ENCODE measurements at places on chromosomes 2 and 18.

DNA sequence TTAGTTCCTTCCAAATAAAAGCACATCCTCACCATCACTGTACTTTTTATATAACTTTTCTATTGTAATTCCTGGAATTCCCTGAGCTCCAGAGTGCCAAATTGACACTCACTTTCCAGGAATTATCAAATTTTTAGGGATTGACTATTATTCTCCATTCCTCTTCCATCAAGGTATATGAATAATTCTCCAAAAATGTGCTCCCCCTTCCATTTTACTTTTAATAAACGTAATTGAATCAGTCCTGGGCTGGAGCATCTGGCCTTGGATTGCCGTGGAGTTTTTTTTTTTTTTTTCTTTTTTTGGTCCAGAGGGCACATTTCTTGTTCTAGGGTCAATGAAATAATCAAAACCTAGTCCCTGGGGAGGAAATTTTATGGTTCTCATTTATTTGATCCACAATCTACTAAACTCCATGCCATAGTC is 304.3 kb downstream of the CDCA7 start:
- DNase-seq: no peak

GRCh38 chr18:61844726-61845125 is 48.1 kb downstream of the RNF152 start:
- DNase-seq: no peak

- no peak for DNase-seq
These were observed 311.6 kb upstream of the NRP2 start for GRCh38 chr2:205370726-205371125.

DNA sequence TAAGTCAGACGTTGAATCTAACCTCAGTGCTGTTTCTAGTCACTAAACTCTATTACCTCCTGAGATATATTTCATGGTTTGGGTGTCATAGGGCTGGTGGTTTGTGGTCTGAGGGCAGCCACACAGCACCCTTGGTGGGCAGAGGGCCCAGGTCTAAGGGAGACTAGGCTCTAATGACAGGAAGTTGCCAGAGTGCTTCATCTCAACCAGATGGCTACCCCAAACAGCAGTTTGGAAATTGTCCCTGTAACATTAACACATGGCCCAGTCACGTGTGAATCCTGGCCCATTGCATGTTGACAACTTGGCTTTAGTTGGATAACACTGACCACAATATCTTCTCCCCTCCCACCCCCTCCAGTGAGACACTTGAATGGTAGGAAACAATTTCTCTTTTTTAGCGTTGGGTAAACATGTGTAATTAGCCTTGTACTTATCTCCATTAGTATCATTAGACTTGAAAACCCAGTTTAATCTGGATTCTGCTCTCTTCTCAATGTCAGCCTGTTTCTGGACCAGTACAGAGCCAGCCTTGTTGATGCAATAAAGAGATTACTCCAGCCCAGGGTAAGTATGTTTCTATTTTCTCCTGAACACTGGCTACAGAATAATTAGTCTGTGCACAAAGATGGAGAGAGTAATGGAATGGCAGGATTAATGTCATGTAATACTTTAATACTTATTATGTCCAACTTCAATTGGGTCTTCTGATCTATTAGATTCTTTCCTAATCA is 187.8 kb upstream of the SIX3 start:
- no peak for DNase-seq

- no peak for DNase-seq
These were observed 70.8 kb upstream of the BZW1 start for GRCh38 chr2:200740907-200741306.

GRCh38 chr2:239488125-239488524 is 87.3 kb upstream of the HDAC4 start:
- no peak for DNase-seq

DNA sequence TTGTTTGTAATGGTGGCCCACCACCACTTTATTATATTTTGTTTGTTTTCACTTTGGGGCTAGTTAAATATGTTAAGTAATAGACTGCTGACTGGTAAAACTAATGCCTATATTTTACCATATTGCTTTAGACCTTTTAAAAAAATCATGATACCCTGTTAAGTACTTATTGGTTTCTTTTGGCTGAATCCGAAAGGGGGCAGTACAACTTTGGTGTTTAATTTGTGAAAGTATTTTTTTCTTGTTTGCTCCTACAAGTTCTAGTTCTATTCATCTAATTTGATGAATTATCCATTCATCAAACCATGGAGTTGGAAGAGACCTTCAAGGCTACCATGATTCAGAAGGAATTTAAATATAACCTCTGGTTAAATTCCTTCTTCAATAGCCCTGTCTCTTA is 147.0 kb downstream of the MBD5 start:
- DNase-seq: no peak

- DNase-seq: no peak
These were observed 15.2 kb downstream of the GPC1 start for GRCh38 chr2:240450532-240451107.

DNA sequence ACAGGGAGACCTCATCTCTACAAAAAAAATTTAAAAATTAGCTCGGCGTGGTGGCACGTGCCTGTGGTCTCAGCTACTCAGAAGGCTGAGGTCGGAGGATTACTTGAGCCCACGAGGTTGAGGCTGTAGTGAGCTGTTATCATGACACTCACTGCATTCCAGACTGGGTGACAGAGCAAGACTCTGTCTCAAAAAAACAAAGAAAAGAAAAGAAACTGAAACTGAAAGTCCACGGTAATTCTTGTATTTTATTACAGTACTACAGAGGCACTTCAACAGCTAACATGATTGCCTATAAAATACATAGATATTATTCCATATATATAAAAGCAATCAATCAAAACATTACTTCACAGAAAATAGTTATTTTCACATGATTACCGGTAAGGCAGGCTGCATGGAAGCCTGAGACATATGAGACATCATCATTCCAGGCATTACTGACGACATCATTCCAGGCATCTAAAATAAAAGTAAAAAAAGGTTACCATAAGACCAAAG is 23.1 kb downstream of the PRPF40A start:
- peak; percentile 19 for DNase-seq

DNA sequence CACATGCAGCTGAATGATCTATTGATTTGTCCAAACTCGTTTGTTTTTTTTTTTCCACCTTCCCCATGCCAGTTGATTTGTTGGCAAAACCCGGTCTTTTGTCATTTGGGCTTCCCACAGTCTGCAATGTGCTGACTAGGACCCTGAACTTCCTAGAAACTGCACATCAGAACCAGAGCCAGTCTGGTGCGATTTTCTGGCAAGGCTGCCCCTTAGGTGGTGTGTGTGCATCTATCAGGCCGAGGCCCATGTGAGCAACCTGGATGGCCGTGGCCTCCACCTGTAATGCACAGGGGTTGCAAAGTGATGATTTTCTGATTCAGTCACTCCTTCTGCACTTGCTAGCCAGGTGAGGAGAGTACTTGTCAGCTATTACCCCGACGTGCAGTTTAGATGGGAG is 47.8 kb downstream of the NCK2 start:
- no peak for DNase-seq

GRCh38 chr2:41432459-41432858 is 615.4 kb upstream of the PKDCC start:
- DNase-seq: no peak

DNA sequence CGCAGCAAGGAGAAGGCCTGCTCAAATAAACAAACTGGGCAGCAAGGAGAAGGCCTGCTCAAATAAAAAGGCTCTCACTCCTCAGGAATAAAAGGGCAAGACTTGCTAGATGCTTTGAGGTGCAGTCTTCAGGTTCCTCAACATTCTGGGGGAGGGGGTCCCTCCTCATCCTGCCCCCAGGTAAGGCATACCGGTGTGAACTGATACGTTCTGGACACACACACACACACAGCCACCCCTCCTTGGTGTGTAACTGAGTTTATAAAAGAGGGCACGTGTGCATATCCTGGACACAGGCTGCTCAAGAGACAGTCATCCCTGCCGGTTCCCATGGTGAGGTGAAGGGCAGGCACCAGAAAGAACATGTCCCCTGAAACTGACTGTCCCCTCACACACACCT is 4.5 kb downstream of the TEX261 start:
- DNase-seq: no peak

DNA sequence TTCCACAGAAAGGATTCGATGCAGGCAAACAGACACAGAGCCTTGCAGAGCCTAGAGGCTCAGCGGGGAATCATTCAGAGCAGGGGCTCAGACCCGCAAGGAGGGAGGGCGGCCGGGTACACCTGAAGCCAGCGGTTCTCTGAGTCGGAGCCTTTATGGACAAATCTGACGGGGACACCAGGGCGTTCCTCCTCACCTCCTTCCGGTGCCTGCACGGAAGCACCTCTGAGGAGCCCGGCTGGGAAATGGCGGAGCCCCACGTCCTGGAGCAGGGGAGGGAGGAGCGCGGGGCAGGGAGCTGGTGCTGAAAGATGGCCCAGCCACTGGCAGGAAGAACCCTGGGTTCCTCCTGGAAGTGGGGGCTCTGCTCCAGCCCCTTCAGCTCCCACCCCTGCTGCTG is 193.5 kb upstream of the ALKAL2 start:
- DNase-seq: no peak

- no peak for DNase-seq
These were observed 6.6 kb upstream of the TMEM214 start for GRCh38 chr2:27025861-27026851.

GRCh38 chr2:173596244-173596643 is 241.6 kb downstream of the CDCA7 start:
- DNase-seq: no peak

DNA sequence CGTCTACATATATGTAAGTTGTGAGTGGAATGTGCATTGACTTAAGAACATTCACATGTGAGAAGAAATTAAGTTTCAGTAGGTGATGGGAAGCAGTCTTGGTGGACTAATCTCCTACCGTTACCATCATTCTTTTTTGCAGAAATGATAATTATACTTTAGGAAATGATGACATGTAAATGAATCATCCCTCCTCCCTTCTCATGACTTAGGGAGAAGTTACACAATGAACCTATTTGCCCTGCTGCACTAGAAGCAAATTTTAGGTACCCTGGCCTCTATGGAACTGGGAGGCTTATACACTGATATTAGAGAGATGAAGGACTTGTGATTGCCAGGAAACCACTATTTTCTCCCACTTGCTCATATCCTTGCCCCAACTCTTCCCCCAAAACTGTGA is 214.2 kb downstream of the CALCRL start:
- DNase-seq: no peak

DNA sequence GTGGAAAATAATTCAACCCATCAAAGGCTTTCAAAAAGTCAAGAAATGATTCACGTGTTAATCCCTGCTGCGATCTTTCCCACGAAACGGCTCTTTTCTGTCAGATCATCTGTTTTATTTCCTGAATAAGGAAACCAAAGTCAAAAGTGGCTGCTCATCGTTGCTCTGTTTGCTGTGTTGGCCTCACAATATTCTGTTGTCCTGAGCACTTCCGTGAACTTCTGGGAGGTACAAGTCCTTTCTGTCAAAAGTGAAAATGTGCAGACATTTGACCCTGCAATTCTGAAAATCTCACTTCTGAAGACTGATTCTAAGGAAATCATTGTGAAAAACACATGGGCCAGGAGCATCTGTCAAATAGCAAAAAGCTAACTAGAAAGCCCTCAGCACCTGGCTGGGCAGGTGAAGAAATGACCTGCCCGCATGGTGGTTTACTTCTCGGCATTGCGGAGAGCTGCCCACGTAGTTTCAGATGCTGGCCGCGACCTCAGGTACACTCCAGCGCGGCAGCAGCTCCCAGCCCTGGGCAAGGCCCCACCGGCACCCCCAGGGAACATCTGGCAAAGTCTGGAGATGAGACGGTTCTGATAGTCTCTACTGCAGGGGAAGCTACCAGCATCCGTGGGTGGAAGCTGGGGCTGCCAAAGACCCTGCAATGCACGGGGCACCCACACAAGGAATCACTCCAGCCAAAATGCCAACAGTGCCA is 31.9 kb upstream of the GPC1 start:
- no peak for DNase-seq

DNA sequence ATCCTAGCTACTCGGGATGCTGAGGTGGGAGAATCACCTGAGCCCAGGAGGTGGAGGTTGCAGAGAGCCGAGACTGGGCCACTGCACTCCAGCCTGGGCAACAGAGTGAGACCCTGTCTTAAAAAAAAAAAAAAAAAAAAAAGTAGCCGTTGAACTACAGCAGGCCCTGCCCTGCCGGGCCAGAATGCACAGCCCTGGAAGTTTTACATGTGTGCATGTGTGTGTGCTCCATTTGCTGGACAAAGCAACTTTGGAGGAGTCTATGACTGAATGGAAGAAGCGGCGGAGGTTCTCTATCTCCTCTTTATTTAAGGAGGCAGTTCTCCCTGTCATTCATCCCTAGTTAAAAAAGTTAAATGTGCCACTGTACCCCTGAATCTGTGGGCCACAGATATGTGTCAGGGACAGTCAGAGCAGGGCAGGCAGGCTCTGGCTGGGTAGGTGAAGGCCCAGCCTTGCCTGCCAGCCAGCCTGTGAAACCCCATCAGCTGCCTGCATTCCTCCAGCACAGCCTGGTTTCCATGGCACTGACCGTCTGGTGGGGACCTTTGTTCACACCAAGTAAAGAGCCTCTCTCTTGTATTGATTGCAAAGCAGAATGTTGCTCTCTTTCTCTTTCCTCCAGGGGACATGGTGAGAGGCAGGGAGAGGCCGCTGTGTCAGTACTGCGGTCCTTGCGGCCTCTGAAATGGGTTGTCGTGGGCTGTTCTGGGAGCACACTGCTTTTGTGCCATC is 10.9 kb downstream of the LIPG start:
- DNase-seq: no peak

DNA sequence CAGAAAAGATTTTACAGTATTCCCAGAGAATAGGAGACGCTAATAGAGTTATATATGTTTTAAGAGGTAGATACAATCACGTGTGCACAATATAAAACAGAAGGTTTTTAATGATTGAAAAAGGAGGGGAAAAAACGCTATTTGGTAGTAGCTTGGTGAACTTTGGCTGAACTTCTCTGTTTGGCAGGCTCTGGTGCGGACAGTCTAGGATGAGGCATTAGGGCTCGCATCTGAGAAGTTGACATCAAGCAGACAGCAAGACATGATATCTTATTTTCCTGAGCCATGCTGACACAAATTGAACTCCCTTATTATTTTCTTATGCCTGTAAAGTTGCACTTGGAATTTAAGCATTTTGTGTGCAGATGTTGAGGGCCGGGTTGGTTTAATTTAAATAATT is 176.6 kb downstream of the EN1 start:
- no peak for DNase-seq

DNA sequence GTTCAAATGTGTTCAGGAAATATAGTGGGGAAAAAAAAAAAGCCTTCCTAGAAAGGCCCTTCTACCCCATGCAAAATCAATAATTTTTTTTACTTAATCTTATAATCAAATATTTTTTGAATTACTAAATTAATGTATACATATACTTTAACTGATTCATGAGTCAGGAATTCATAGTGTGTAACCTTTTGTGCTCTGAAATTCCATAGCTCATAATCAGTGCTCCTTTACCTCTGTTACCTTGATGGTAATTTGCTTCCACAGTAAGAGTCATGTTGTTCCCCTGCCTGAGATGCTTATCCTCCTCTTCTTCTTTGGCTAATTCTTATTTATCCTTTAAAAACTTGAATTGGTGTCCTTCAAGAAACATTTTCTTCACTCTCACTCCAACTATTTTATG is 414.2 kb downstream of the THSD7B start:
- no peak for DNase-seq

GRCh38 chr2:128414946-128415778 is 96.5 kb upstream of the HS6ST1 start:
- DNase-seq: no peak

- no peak for DNase-seq
These were observed 129.5 kb downstream of the MSTN start for GRCh38 chr2:189933041-189933440.

All from suppressor macrophage (primary cell).